SK-N-SH (cell line): ENCODE measurements at places on chromosomes 2 and 18.
A peak's percentile ranks its signal among the peaks of the same experiment; 100 is the strongest.

DNA sequence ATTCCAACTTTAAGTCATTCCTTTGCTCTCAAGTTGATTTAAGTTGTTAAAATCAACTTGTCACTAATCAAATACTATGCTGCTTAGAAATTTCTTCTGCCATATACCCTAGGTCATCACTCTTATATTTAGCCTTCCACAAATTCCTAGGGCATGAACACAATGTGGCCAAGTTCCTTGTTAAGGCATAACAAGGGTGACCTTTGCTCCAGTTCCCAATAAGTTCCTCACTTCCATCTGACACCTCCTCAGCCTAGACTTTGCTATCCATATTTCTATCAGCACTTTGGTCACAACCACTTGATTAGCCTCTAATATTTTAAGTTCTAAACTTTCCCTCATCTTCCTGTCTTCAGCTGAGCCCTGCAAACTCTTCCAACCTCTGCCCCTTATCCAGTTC is 9.9 kb upstream of the TMEM37 start:
- H3K4me3 ChIP-seq = no peak overlapping the region
- peaks cover 3% of the 10 kb centered on the region; the same call in 1 of the 2 replicates for H3K4me1 ChIP-seq
- peaks cover 7% of the 10 kb centered on the region for H3K27me3 ChIP-seq
- no peaks in the 10 kb centered on the region for H3K36me3 ChIP-seq
- no peak overlapping the region for H3K27ac ChIP-seq
- DNase-seq = no peak

GRCh38 chr2:197599285-197599965 is 76.0 kb downstream of the RFTN2 start:
- no peak overlapping the region for H3K27ac ChIP-seq
- no peaks in the 10 kb centered on the region for H3K36me3 ChIP-seq
- H3K4me1 ChIP-seq = no peaks in the 10 kb centered on the region
- peak; percentile 48 for DNase-seq

- H3K27me3 ChIP-seq = no peaks in the 10 kb centered on the region
- H3K27ac ChIP-seq = no peak overlapping the region
- no peaks in the 10 kb centered on the region for H3K36me3 ChIP-seq
- no peaks in the 10 kb centered on the region; the same call in 1 of the 2 replicates for H3K4me1 ChIP-seq
- DNase-seq = no peak
Observed at GRCh38 chr2:189528617-189529016, 52.0 kb downstream of the SLC40A1 start.

- H3K4me1 ChIP-seq = no peaks in the 10 kb centered on the region
- H3K4me3 ChIP-seq = no peak overlapping the region
- no peak for DNase-seq
- H3K27me3 ChIP-seq = peaks cover 22% of the 10 kb centered on the region
- H3K36me3 ChIP-seq = no peaks in the 10 kb centered on the region
Observed at GRCh38 chr2:102708847-102709559, 52.8 kb upstream of the TMEM182 start.

DNA sequence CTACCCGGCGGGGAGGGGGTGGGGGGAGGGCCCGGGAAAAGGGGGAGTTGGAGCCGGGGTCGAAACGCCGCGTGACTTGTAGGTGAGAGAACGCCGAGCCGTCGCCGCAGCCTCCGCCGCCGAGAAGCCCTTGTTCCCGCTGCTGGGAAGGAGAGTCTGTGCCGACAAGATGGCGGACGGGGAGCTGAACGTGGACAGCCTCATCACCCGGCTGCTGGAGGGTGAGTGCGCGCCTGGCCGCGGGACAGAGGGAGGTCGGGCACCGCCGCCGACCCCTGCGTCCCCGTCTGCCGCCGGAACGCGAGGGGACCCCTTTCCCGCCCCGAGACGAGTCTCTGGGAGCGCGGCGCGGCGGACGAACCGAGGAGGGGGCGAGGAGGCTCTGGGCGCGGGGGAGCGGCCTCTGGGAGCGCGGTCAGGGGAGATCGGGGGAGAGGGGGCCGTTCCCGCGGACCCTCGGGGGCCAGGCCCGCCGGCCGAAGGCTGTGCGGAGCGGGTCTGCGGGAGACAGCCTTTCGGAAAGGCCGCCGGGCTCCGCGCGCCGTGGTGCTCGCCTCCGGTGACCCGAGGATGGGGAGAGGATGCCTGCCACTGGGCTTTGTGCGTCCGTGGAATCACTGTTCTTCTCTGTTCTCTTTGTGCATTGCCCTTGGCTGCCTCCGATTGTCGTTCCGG is 463 bp downstream of the PPP1CB start:
- H3K4me1 ChIP-seq = peaks cover 24% of the 10 kb centered on the region
- peaks cover 3% of the 10 kb centered on the region for H3K36me3 ChIP-seq
- peak overlapping the region; percentile 75 for H3K4me3 ChIP-seq
- peak; percentile 79 for DNase-seq
- H3K27me3 ChIP-seq = no peaks in the 10 kb centered on the region

DNA sequence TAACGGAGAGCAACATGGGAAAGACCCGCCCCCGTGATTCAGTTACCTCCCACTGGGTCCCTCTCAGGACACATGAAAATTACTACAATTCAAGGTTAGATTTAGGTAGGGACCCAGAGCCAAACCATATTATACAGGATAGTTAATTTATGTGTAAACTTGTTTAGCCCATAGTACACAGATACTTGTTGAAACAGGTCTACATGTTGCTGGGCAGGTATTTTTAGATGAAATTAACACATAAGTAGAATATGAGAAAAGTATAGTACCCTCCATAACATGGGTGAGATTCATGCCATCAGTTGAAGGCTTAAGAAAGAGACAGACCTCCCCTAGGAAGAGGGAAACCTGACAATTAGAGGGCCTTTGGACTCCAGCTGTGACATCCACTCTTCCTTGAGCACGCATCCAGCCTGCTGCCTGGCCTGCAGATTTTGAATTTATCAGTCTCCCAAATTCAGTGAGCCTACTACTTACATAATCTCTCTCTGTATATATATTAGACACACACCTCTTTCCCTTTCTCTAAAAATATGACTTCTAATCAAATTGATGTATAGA is 463.5 kb upstream of the NETO1 start:
- no peak for DNase-seq
- H3K36me3 ChIP-seq = no peaks in the 10 kb centered on the region
- no peak overlapping the region for H3K4me3 ChIP-seq
- no peaks in the 10 kb centered on the region for H3K4me1 ChIP-seq

DNA sequence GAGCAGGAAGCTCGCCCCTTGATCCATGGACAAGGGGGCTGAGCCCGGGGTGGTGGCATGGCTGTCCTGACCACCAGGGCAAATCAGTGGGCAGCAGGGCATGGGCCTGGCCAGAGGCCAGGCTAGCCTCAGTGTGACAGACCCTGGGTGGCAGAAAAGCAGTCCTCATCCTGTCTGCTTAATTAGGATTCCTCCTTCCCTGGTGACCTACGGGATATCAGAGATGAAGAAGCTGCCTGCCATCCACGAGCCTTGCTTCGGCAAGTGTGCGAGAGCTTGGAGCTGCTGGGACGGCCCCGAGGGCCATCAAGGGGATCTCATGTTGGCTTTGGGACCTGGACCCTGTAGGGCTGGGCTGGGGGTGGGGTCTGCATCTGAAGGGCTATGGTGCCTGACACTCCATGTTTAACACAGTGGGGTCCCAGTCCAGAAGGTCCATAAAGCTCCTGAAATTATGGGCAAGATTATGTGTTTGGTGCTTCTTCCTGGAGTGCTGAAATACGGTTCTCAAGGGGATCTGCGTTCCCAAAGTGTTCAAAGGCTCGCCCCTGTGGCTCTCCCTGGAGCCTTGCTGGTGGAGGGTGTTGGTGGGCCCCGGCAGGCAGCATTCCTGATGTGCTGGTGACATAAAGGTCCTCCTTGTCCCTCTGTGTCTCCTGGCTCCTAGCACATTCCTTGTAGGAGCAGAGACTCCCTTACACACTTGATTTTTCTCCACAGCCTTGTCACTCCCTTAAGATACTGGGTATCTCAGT is 52.6 kb downstream of the KCNIP3 start:
- no peak overlapping the region for H3K4me3 ChIP-seq
- H3K27me3 ChIP-seq = peaks cover 32% of the 10 kb centered on the region

DNA sequence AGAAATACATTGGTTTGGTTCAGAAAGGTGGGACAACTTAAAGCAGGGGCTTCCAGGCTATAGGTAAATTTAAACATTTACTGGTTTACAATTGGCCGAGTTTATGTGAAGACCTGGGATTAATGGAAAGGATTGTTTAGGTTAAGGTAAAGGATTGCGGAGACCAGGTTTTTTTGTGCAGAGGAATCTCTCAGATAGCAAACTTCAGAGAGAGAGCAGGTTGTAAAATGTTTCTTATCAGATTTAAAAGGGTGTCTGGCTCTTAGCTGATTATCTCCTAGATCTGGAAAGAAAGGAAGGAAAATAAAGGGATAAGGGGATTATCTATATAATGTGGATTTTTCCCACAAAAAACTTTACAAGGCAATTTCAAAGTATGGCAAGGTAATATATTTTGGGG is 101.3 kb downstream of the LCLAT1 start:
- H3K27ac ChIP-seq = no peak overlapping the region
- no peaks in the 10 kb centered on the region; the same call in 1 of the 2 replicates for H3K4me1 ChIP-seq
- no peaks in the 10 kb centered on the region for H3K27me3 ChIP-seq
- H3K4me3 ChIP-seq = no peak overlapping the region
- no peak for DNase-seq
- peaks cover 4% of the 10 kb centered on the region; the same call in 1 of the 2 replicates for H3K36me3 ChIP-seq

GRCh38 chr2:133107058-133107815 is 437.2 kb upstream of the LYPD1 start:
- H3K4me3 ChIP-seq = no peak overlapping the region
- H3K27ac ChIP-seq = no peak overlapping the region
- no peaks in the 10 kb centered on the region for H3K4me1 ChIP-seq
- no peaks in the 10 kb centered on the region for H3K27me3 ChIP-seq
- H3K36me3 ChIP-seq = no peaks in the 10 kb centered on the region

GRCh38 chr2:240601061-240601830 is 14.7 kb downstream of the CAPN10 start:
- DNase-seq = no peak
- H3K27ac ChIP-seq = no peak overlapping the region

- no peak overlapping the region for H3K27ac ChIP-seq
- no peaks in the 10 kb centered on the region for H3K4me1 ChIP-seq
- no peak overlapping the region for H3K4me3 ChIP-seq
- no peaks in the 10 kb centered on the region for H3K27me3 ChIP-seq
Observed at GRCh38 chr2:192783643-192784042, 588.9 kb upstream of the TMEFF2 start.

- peak; percentile 39 for DNase-seq
- no peak overlapping the region for H3K27ac ChIP-seq
- H3K27me3 ChIP-seq = no peaks in the 10 kb centered on the region
Observed at GRCh38 chr2:50401772-50402653, 629.9 kb downstream of the NRXN1 start.

DNA sequence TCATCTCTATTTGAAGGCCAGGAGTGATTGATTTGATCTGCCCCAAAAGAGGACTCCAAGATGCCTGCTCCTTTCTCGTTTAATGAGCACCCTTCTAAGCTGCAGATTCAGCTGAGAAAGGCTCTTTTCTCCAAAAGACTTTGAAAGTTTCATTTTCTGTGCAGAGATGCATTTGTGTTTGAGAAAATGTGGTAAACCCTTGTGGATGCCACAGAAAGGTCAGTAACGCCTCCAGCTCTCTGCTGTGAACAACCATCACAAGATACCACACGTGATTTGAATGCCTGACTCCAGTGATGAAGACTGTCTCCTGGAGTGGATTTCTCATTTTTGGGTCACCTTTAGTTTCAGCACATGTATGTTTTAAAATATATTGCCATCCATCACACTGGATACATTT is 35.0 kb upstream of the CCDC85A start:
- H3K36me3 ChIP-seq = no peaks in the 10 kb centered on the region
- no peaks in the 10 kb centered on the region for H3K27me3 ChIP-seq
- H3K27ac ChIP-seq = no peak overlapping the region

DNA sequence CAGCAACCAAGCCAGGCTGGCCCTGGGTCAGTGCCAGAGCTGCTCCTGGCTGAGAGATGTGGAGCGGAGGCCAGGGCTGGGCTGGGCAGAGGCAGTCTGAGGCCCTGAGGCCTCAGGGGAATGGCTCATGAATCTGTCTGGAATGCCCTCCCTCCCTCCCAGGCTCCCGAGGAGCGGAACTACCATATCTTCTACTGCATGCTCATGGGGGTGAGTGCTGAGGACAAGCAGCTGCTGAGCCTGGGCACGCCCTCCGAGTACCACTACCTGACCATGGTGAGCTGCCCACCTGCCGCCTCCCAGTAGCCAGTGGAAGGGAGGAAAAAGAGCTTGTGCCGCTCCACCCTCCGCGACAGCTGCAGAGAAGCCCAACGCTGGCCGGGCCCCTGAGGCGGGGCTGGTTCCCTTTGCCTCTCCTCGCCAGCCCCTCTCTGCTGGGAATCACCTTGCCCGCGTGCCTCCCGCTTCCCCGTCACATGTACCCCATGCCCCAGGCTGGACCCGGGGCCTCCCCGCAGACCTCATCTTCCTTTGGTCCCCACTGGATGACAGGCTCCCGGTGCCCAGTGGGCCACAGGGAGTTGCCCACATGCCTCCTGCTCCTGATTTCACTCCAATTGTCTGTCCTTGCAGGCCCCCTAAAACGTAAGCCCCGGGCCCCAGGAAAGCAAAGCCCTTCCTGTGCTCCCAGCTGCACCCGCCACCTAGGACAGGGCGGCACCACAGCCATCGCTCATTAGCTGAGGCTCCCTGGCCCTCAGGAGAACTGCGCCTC is 41.1 kb downstream of the MYO7B start:
- peak; percentile 82 for DNase-seq
- H3K4me3 ChIP-seq = no peak overlapping the region
- no peak overlapping the region for H3K27ac ChIP-seq
- no peaks in the 10 kb centered on the region for H3K27me3 ChIP-seq
- no peaks in the 10 kb centered on the region for H3K4me1 ChIP-seq

- H3K4me1 ChIP-seq = no peaks in the 10 kb centered on the region; the same call in none of the 2 replicates
- no peak overlapping the region for H3K4me3 ChIP-seq
- DNase-seq = no peak
- peaks cover 32% of the 10 kb centered on the region for H3K36me3 ChIP-seq
- H3K27ac ChIP-seq = no peak overlapping the region; the same call in none of the 2 replicates
Observed at GRCh38 chr2:188381614-188382013, 89.9 kb downstream of the GULP1 start.

- no peak for DNase-seq
- H3K27ac ChIP-seq = no peak overlapping the region
- peaks cover 5% of the 10 kb centered on the region; the same call in 1 of the 2 replicates for H3K4me1 ChIP-seq
- H3K27me3 ChIP-seq = no peaks in the 10 kb centered on the region
Observed at GRCh38 chr2:98037666-98038336, 42.1 kb upstream of the TMEM131 start.

DNA sequence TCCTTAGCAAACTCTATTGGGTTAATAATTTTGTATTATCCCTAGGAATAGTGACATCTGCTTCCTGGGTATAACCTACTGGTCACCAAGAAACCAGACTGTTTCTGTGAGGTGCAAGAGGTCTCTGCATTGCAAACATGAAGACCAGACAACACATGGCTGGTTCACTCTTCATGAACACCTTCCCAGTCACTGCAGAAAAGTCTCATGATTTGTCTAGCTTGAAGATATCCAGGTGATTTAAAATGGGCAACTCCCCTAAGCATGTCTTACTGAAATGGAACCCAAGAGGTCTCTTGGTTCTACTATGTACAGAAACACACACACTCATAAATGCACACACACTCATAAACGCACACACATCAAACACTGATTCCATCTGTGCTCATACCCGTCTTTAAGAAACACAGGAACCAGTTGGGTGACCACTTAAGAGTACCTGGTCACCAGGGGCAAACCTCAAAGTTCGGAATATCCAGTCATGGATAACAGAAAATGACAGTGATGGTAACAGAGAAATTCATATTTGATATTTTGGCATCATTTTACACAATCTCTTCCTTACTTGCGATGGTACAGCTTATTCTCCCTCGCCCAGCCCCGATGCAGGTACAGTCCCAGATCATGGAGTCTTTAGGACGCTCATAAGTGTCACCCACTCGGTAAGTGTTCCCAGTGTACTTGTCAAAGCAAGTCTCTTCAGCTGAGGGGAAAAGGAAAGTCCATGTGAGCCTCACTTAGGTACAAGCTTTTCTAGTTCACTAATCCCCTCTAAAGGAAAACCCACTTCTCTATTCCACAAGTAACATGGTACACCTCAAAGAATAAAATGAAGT is 2.9 kb downstream of the FN1 start:
- peak overlapping the region; percentile 88 for H3K27ac ChIP-seq
- H3K4me3 ChIP-seq = no peak overlapping the region; the same call in 1 of the 2 replicates
- peaks cover 37% of the 10 kb centered on the region; the same call in 1 of the 2 replicates for H3K36me3 ChIP-seq
- H3K4me1 ChIP-seq = peaks cover 38% of the 10 kb centered on the region; the same call in 1 of the 2 replicates
- DNase-seq = no peak
